ENCODE measurements at places on chromosomes 16 and 17.
A peak's percentile ranks its signal among the peaks of the same experiment; 100 is the strongest.

DNA sequence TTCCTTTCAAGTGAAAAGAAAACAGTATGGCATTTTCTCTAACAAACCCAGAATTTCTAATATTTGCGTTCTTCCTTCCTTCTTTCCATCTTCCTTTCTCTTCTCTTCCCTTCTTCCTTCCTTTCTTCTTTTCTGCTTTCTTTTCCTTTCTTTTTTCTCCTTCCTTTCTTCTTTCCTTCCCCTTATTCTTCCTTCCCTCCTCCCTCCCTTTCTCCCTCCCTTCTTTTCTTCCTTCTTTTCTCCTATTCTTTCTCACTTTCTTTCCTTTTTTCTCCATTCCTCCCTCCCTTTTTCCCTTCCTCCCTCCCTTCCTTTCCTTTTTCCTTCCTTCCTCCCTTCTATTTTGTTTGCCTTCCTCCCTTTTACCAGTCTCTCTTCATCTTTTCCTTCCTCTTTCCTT, 194.8 kb downstream of the SHCBP1 start:
- DNase-seq, result no peak

DNA sequence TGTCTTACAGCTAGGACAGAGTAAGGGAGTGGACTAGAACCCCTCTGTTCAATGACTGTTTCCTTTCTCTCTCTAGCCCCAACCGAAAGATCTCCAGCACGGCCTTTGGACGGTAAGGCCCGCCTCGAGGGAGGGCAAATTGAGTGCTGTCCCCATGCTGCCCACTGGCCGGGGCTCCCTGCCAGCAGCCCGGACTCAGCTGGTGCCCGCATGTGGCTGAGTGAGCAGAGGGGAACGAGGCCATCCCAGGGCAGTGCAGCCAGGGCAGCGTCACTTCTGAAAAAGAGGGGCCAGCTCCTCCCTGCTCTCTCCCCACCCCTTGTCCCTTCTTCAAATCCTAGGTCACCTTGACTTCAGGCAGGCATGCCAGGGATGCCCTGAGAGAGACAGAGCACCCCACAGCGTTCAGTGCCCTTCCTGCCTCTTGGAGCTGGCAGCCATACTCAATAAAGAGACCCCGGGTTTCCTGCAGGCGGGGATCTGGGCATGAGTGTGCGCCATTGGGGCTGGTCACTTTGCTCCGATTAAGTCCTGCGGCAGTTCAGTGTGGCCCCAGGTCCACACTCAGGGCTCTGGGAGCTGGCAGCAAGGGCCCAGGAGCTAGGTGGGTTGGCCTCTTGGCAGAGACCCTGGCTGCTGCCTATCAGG, 130.9 kb downstream of the RAB11FIP4 start:
- no peak for DNase-seq

GRCh38 chr16:35516551-35516950, 2057.1 kb downstream of the TP53TG3F start:
- no peak for DNase-seq

GRCh38 chr16:75109732-75110243, 6.8 kb downstream of the LDHD start:
- no peak for DNase-seq

DNA sequence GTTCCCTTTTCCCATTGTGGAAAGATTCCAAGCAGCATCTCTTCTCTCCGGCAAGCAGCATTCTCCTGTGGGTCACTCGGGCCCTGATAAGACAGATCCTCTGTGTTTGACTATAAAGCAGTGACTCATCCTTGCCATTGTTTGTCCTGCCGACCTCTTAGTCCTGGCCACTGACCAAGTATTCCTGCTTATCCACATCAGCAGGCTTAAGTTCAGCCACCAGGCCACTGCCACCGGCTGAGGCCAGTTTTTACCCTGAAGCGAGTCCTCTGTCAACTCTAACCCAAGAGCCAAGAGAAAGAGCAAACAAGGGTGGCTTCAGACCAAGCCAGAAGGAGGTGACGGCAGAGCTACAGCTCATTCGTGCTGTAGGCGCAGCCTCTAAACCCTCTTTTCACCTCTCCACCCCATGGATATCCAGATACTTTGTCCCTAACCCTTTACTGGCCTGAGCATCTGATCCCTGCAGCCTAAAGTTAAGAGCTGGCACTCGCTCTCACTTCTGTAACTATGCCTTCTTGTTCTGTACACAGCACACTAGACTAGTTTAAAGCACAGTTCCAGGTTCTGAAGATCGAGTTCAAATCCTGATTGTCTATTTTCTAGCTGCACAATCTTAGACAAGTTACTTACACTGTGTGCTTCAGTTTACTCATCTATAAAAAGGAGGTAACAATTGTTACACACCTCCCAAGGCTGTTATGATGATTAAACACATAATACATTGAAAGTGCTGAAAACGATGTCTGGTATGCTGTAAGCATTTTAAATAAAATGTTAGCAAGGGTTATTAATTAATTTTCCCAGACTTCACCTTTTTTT, 31.0 kb downstream of the SOX9 start:
- DNase-seq, result no peak

GRCh38 chr17:39863918-39864746, at the start of gene IKZF3:
TSS of gene IKZF3 (minus strand) at chr17:39864312. CDS start at chr17:39864126, 186 bp downstream.
- DNase-seq, result peak; percentile 77

DNA sequence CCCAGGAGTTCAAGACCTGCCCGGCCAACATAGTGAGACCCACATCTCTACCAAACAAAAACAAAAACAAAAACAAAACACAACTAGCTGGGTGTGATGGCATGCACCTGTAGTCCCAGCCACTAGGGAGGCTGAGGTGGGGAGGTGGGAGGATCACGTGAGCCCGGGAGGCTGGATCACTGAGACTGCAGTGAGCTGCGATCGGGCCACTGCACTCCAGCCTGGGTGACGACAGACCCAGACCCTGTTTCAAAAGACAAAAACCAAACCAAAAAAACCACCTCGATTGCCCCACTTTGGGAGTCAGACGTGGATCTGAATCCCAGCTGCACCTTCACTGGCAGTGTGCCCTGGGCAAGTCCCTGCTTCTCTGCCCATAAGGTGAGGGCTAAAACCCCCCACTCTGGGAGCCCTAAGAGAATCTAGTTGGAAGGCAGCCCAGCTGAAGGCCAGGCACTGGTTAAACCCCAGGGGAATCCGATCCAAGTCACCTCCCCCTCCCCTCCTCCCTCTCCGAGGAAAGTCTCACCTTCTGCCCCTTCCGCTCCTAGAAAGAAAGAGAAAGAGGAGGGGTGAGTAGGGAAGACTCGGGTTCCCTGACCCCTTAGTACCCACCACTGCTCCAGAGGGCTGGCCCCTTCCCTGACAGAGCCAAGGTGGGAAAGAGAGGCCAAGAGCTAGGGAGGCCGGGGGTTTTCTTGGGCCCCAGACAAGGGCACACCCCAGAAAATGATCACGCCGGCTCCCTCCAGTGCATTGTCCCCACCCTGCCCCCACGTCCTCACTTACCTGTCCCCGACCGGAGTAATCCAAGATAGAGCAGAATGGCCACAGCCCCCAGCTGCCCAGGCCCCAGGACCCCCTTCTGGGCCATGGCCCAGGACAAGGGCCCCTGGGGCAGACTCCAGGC, 647 bp downstream of the PRSS8 start:
- DNase-seq, result peak; percentile 28

GRCh38 chr16:86628614-86629013, 50.3 kb downstream of the FOXL1 start:
- no peak for DNase-seq

- no peak for DNase-seq
Measured at GRCh38 chr16:54647725-54648221, 282.9 kb upstream of the IRX5 start.

DNA sequence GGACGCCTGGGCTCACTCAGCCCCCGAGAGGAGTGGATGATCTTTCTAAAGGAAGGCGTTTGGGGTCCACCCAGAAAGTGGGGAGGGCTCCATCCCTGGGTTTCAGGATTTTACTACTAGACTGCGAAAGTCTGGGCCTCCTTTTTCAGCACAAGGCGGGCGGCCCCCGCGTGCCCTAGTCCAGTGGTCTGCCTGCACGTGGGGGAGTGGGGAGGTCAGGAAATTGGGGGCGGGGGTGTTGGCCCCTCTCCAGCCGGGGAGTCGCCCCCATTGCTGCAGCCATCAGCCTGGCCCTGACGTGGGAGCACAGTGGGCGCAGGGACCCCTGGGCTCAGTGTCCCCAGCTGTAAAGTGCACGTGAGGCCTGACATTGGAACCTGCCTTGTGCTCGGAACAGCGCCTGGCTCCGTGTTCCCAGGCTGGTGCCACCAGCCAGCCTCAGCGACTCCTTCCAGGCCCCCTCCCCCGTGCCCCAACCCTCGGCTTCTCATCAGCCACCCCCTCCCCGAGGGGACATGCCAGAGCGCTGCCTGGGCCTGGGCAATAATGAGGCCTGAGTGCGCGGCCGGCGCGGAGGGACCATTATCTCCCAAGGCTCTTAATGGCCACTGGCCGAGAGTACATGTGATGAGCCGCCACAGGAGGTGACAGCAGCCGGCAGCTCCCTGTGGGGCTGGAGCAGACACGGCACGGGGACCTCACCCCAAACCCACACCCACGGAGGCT, 2.4 kb upstream of the C1QTNF8 start:
- DNase-seq, result no peak

GRCh38 chr17:41613277-41614082, 913 bp upstream of the KRT16 start:
- DNase-seq, result no peak

DNA sequence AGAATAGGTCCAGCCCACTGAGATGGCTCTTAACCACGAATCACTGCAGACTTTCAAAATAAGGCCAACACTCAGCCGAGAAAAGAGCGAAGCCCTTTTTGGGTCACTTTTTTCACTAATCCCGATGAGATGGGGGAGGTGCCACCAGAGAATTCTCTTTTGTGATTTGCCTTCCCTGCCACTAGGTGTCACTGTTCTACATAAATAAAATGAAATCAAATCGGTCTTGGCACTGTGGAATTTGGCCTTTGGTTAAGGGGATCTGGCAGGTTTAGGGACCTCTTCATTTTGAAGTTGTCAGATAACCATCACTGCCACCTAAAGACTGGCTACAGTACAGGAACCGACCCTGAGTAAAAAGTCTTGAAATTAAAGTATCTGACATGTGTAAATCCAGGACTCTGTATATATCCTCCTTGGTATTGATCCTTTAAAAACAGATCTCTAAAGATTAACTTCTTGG, 147.0 kb downstream of the HS3ST4 start:
- peak; percentile 29 for DNase-seq

- DNase-seq, result no peak
Measured at GRCh38 chr17:17952691-17953090, 19.5 kb downstream of the TOM1L2 start.

DNA sequence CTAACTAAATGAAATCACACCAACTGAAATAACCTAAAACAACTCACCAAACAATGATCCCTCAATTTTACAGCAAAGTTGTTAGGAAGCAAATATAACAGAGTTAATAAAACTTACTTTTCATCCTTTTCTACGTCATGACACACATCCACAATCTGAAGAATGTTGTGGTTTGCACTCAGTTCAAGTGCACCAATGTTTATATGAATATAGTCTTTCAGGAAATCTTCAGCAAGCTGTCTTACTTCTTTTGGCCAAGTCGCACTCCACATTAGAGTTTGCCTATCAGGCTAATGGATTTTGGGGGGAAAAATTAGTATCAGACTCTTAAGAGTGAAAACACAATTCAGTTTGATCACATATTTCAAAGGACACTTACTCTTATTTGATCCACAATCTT, 3.3 kb downstream of the DDX5 start:
- no peak for DNase-seq

GRCh38 chr16:12214509-12214908, 238.0 kb downstream of the SNX29 start:
- no peak for DNase-seq

DNA sequence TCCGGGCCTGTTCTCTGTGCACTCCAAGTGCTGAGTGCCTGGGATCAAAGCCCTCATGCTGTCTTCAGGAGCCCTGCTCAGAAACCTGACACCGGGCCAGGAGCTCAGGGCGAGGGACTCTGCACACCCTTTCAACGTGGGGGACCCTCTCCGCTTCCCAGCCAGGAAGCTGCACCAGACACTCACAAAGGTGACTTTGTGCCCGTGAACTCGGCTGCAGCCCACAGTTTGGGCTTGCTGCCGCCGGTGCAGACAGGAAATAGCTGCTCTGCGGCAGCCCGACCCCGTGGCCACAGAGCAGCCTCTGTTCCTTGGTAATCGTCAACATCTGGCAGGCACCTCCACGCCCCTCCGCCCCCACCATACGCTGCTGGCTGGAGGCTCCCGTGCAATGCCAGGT, 93.4 kb upstream of the METRNL start:
- peak; percentile 60 for DNase-seq

DNA sequence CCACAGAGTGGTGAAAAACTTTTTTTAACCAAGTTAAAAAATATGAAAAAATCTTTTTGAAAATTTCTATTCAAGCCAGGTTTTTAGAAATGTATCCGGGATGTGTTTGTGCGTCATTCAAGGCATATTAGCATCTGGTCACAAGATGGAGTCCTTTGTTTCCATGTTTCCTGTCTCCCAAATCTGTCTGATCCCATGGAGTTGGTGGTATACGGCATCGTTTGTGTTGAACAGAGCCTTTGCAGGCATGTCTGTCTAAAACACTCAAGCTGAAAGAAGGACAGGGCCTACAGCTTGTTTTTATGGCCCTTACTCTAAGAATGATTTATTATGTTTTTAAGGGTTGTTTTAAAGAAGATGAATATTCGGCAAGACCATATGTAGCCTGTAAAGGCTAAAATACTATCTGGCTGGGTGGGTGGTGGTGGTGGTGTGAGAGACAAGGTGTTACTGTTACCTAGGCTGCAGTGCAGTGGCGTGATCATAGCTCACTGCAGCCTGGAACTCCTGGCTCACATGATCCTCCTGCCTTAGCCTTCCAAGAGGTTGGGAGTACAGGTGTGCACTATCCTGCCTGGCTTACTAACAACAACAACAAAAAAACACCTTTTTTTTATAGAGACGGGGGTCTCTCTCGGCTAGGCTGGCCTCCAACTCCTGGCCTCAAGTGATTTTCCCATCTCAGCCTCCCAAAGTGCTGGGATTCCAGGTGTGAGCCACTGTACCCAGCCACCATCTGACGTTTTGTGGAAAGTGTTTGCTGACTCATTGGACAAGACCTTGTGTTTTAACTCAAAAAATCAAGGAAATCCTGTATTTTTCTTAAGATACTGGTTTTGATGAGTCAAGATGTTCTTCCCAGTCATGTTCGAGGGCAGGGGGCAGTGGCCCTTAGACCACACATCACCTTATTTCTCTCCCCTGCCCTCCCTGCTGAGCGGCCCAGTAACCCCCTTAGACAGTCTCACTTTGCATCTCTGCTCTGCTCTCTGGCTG, 52.2 kb downstream of the NDE1 start:
- no peak for DNase-seq

- DNase-seq, result no peak
Measured at GRCh38 chr16:81809567-81809966, 30.5 kb downstream of the PLCG2 start.

GRCh38 chr17:45383003-45383402, 49.7 kb downstream of the ARHGAP27 start:
- no peak for DNase-seq

GRCh38 chr16:71769222-71769621, 39.4 kb downstream of the AP1G1 start:
- no peak for DNase-seq

- no peak for DNase-seq
Measured at GRCh38 chr17:30554839-30555751, 77.9 kb downstream of the GOSR1 start.

Measured in nephron progenitor cell (in vitro differentiated cells).